ENCODE measurements at places on chromosomes 11 and 22.

DNA sequence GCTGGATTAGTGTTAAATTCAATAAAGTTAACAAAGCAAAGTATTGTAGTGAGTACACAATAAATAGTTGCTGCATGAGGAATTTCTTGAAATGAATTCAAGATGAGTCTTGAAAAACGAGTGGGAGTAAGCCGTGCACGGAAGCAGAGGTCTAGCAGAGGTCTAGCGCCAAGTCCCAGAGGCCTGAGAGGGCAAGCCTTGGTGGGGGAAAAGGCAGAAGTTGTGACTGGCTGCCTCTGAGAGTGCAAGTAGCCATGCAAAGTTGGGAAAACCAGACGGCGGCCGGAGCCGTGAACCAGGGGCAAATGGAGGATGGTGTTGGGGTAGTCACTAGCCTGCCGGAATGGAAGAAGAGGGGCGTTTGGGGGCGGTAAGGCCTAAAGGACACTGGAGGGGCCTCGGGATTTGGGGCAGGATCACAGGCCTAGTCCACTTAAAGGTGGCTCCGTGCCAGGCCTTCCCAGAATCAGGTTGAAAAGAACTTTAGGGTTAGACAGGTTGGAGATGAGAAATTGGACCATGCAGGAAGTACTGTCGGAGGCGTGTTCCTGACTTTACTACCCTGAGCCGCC, 379 bp upstream of the SLC3A2 start:
- DNase-seq, result no peak

- DNase-seq, result no peak
Measured at GRCh38 chr22:24089951-24090350, 78.8 kb downstream of the CABIN1 start.

DNA sequence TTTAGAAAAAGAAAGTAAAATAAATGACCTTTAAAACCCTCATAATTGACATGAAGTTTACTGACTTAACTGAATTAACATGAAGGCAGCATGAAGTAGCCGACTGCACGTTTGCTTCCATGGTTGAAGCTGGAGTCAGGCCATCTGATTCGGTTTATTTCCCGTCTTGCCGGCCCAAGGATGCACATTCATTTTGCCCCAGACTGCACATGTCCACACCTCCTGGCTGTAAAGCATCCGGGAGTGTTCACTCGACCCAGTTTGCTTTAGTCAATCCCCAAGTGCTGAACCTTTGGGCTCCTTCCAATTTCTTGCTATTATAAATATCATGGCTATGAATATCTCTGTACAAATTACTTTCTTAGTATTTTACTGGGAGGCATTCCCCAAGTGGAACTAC, 17.7 kb upstream of the TUB start:
- no peak for DNase-seq

DNA sequence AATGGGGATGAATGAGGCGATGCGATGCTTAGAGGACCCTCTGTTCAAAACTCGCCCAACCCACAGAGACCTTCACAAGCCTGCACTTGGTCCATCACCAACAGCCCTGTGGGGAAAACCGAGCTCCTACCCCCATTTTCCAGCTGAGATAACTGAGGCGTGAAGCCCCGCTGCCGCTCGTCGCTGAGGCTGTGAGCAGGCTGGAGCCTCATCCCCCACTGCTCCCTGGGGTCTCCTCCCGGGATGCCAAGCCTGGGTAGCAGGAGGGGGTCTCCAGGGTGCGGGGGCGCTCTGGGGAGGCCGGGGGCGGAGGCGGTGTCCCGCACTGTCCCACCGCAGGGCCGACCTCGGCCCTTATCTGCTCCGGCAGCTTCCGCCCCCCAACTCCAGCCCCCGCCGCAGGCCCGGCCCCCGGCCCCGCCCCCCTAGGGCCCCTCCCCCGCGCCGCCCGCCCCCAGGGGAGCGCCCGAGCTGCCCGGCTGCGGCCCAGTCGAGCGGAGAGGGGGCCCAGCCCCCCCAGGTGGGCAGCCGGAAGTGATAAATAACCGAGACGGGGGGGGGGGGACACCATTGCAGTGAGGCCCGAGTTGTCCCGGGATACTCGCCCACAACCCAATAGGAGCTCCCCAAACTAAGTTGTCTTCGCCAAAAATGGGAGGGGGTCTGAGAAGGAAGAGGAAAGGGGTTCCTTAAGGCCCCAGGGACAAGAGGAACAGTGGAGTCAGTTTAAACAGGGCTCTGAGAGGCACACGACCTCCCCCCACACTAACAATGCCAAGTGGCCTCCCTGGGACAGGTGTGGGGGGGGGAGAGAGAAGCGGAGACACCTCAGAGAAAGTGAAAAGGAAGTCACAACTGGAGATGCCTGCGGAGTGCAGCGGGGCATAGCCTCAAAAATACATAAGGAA, 8.3 kb upstream of the SLC39A13 start:
- no peak for DNase-seq

Data from stimulated activated CD4-positive, alpha-beta T cell treated with anti-CD3 and anti-CD28 coated beads, TNF-alpha, amount 100 ng/mL, for 1 hour (primary cell).